ENCODE measurements at places on chromosomes 7 and 10.

DNA sequence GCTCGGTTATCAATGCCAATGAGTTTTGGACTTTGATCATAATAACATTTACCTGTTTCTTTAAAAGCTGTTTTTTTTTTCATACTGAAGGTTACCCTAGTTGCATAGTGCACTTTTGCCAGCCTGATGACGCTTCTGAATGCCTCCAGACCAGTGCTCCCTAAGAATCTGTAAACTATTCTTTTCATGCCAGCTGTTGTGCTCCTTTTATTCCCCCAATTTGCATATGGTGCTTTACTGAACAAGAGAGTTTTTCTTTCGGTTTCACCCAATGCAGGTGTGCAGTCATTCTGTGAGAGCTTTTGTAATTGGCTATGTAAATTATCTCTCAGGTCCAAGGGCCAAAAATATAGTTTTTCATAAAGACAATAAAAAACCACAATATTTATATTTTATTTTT is 48.1 kb upstream of the GLCCI1 start:
- peak; percentile 16 for DNase-seq

DNA sequence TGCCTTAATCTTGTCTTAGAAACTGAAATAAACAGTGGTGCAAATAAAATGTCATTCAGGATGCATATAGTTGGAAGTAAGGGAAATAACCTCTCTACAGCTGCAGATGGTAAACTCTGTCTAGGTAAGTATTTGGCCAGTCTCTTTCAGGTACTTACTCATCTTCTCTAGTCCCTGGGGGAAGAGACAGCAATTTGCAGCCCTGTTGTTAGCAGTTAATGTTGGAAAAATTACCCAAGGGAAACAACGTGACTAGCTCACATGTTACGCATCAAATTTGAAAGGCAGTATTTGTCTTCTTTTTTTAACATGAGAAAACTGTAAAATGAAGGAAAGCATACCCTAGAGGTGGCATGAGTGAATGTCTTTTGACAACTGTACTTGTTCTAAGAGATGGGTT is 3.2 kb upstream of the HUS1 start:
- DNase-seq = no peak

GRCh38 chr10:81865581-81865980 is 9.4 kb upstream of the NRG3 start:
- DNase-seq = no peak

GRCh38 chr10:47309408-47310089 is 9.6 kb downstream of the GDF10 start:
- DNase-seq = no peak

DNA sequence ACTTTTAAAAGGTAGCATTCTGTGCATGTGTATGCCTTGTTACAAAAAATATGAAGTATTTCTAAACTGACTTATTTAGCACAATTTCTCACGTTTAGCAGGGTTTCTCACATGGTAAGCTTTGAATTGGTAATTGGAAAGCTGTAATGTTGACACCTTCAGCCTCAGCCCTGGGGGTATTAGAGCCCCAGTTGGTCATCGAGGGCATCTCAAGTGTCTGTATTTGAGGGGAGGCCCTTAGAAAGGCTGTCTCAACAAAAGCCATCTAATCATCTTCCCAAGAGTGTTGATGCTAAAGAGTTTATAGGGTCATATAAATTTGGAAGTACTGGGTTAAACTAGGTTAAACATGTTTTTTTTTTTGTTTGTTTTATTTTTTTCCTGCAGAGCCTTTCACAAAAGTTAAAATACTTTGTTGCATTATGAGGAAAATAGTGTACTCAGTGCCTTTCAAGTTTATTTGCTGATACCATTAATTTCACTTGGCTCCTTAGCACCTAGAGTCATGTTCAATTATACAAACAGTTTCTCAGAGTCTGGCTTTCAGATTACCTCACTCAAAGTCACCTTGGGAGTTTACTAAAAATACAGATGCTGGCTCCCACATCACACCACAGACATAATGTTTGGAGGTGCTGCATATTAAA is 134.0 kb downstream of the CD36 start:
- no peak for DNase-seq

DNA sequence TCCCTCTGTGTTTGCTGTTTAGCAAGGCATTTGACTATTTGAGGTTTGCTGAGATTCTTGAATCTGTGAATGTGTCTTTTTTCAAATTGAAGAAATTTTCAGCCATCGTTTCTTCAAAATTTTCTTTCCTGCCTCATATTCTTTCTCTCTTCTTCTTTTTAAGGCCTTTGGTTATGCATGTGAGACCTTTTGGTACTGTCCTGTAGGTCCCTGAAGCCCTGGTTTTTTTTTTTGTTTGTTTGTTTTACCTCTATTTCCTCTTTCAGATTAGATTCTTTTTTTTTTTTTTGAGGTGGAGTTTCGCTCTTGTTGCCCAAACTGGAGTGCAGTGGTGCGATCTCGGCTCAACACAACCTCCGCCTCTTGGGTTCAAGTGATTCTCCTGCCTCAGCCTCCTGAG is 45.3 kb downstream of the MLLT10 start:
- DNase-seq = no peak

DNA sequence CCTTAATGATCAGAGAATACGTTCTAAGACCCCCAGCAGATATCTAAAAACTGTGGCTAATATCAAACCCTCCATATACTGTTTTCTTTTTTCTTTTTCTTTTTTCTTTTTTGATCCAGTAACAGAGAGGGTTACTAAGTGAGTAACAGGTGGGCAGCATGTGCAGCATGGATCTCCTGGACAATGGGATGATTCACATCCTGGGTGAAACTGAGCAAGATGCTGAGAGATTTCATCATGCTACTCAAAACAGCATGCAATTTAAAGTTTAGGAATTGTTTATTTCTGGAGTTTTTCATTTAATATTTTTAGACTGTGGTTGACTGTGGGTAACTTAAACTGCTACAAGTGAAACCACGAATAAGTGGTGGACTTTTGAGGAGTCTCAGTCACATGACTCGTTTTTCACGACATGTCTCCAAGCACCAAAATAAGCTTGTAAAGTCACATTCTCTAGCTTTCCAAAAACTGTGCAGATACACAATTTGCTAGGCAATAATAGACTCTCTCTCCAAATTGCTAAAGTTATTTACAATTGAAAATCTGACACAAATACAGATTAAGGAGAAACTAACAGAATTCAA is 716.2 kb downstream of the NXPH1 start:
- DNase-seq = no peak

GRCh38 chr7:73983437-73984164 is 44.4 kb upstream of the ELN start:
- DNase-seq = no peak

DNA sequence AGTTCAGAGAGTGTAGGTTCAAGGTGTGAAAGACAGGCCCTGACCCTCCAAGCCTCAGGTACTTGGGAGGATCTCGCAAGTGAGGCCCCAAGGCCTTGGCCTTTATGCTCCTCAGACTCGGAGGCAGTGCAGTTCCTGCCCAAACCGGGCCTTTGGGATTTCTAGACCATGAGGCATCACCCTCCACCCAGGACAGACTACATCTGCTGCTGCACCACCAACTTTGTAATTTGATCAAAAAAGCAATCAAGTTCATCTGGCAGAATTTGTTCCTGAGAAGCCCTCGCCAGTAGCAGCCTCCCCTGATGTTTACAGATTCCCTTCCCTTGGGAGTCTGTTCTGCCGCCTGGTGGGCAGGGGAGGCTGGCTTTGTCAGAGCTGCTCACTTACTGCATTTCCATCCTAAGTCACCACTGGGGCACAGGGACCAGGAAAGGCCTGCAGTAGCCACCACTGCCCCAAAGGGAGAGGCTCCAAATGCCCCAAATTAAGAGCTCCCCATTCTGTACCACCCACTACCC is 2.1 kb downstream of the CAMK2G start:
- no peak for DNase-seq

DNA sequence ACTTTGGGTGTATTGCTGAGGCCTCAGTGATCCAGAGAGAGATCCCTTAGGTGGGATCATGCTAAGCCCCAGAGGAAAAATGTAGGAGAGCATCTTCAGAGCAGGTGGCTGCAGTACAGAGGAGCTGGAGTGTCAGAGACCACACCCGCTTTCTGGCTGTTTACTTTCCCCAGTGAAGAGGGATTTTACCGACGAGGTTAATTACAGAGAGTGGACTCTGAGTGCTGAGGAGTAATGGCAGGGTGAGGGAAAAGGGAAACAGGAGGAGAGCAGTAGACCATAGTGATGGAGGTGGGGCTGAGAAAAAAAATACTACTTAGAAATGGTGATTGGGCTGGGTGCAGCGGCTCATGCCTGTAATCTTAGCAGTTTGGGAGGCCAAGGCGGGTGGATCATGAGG is 43.3 kb upstream of the HBP1 start:
- no peak for DNase-seq

- no peak for DNase-seq
Measured at GRCh38 chr10:6343305-6344010, 140.7 kb downstream of the PFKFB3 start.

DNA sequence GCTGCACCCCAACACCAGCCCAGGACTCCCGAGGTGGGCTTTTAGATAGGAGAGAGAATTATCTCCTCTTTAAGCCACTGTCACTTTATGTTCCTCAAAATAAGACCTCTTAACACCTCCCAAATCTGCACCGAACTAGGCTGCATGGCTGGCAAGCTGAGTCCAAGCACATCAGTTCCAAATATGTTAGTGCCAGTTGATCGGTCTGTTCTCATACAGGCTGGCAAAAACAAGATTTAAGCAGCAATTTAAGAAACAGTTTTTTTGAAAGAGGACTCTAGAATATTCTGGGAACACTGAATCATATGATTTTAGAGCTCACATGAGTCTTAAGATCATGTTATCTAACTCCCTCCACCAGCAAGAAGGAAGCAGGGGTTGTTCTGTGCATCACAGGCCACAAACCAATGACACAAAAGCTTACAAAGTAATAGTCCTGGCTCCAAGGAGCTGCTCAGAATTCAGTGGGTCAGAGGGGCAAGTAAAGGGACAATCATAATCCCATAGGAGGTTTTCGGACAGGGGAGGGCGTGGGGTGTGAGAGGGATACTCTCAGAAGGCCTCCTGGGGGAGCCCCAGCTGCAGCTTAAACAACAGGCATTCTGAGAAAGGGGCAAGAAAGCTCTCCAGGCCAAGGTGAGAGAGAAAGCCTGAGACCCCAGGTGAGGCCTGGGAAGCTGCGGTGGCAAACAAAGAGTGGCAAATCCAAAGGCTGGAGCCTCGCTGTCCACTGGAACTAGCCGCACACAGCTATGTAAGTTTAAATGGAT is 7.1 kb downstream of the COBL start:
- DNase-seq = no peak

- no peak for DNase-seq
Measured at GRCh38 chr7:1104516-1105179, 16.7 kb downstream of the GPER1 start.

DNA sequence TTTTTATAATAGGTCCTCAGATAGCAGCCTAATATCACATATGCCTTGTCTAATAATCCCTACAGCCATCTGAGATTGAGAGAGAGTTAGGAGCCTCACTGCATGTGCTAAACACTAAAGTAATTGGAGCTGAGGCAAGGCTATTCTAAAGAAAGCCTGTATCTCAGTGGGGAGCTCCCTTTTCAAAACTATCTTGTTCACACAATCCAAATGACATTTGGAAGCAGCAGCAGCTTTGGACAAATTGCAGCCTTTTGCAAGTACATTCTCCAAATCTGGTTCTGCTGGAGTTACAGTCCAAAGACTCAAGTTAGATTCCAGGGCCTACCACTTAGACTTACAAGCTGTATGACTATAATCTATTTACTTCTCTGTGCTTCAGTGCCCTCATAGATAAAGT is 104.5 kb downstream of the MACC1 start:
- no peak for DNase-seq

DNA sequence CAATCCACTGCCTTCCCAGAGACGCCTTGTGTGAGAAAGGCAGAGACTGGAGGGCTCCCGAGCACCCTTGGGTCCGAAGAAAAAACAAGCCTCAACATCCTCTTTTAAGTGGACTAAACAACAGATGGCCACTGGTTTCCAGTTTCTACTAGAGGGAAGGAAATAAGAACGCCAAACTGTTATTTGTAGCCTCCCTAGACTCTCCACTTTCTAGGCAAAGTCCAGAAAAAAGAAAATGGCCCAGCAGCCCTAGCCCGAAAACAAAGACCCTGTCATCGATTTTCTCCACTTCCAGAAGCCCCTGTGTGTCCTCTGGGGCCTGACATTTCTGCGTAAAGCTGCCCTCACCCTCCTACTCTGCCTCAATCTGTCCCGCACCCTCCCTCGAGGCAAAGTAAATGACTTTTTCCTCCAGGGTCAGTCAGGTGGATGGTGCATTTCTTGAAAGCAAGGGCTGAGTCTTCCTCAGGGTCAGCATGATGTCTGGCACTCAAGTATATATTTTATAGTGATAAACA is 6.0 kb downstream of the RGS10 start:
- no peak for DNase-seq

GRCh38 chr10:23676296-23676695 is 237.4 kb downstream of the OTUD1 start:
- DNase-seq = no peak

DNA sequence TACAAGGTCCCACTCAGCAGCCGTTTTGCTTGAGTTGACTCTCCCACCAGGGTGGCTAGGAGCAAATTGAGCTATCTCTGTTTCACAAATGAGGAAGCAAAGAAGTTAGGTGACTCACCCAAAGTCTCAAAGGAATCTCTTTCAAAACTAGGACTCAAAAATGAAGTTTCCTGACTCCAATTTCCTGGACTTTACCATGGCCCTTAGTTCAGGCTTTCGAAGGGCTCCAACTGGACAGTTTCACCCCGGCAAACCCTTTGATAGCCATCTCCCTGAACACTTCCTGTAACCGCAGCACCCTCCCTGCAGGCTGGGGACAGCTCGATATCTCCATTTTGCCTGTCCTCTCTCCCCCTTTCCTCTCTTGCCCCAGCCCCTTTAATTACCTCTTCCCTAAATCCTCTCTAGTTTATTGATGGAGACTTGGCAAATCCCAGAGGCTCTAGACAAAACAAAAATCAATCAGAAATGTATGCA is 4.7 kb upstream of the AFAP1L2 start:
- no peak for DNase-seq

GRCh38 chr10:55024713-55025112 is 223.7 kb upstream of the PCDH15 start:
- DNase-seq = peak; percentile 35

DNA sequence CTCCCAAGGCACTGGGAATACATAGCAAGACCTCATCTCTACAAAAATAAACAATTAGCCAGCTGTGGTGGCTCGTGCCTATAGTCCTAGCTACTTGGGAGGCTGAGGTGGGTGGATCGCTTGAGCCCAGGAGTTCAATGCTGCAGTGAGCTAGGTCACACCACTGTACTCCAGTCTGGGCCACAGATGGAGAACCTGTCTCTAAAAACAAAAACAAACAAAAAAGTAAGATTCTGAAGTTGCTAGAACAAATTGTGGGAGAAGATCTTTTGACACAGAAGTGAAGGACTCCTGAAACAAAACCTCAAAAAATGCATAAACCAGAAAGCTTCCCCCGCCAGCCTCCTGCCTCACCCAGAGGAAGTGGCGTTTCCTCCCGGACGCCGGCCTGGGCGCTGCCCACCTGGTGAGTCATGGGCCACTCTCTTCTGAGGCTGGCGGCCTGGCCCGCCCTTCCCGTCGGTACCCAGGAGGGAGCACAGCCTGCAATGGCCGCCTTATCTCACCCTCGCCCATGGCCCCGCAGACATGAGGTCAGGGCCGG is 25.4 kb upstream of the ELN start:
- peak; percentile 35 for DNase-seq

Data from body of pancreas (tissue), 4 donors.